ENCODE measurements at places on chromosomes 2 and 18. TPM values are rescaled to one million over a fixed set of nuclear protein-coding genes. Genes with fewer than 3 reads are reported as not detected.

The PSMD14 gene
- polyA plus RNA-seq, result 42.6 TPM

DNA sequence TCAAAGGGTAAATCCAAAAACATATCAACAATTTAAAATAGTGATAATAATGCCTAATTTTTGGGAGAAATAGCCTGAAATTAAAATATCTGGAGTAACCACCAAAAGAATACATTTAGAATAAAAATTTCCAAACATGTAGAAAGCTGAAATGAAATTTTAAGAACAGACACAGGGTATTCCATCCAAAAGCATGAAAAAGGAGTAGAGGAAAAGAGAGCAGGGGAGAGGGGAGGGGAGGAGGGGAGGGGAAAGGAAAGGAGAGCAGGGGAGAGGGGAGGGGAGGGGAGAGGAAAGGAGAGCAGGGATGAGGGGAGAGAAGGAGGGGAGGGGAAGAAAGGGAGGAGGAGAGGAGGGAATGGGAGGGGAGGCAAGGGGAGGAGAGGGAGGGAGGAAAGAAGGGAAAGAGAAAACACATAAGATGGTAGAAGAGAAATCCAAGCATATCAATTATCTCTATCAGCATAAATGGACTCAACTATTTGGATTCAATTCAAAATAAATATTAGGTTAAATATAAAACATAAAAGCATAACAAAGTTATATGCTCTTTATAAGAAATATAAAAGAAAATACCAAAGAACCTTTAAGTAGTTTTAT, 141.1 kb downstream of the ZNF385B start:
- DNase-seq, result no peak

DNA sequence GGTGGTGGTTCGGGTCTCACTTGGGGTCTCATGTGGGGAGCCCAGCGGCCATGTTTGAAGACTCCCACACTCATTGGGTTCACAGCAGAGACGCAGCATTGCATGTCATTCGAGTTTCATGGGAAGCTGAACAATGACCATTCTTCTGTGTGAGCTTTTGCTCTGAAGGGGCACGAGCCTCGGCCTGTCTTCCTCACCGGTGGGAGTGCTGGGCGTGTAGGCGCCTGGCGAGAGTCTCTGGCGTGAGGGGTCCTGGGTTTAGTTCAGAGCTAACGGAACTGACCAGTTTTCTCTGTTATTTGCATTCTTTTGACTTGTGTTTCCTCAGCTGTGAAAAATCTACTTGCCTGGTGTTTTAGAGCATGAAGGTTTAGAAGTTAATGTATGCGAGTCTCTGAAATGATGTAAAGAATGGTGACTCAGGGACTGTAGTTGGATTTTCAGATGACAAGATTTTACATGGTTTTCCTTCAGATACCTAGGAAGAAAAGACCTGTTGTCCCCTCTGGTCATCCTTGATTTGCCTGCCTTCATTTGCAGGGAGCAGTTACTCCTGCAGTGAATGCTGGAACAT, 98.1 kb downstream of the ARMC9 start:
- no peak for DNase-seq

- no peak for DNase-seq
Measured at GRCh38 chr2:159218389-159218788, 68.1 kb downstream of the WDSUB1 start.

DNA sequence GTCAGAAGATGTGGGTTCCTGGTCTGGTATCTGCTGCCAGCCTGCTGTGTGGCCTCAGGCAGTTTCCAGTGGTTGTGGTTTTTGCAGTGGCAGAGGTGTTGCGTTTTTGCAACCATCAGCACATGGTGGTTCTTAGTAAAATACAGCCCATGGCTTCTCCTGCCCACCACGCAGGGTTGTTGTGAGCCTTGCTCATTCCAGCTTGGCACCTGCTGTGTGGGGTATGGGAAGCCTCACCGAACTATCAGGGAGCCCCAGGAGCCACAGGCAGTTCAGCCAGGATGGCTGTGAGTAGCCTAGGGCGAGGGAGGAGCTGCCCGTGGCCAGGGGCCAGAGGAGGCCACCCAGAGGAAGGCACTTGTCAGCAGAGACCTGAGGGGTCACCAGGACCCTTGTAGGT, 9.8 kb downstream of the ARID5A start:
- DNase-seq, result no peak

GRCh38 chr2:157932480-157933159, 56.5 kb upstream of the ACVR1 start:
- DNase-seq, result no peak

DNA sequence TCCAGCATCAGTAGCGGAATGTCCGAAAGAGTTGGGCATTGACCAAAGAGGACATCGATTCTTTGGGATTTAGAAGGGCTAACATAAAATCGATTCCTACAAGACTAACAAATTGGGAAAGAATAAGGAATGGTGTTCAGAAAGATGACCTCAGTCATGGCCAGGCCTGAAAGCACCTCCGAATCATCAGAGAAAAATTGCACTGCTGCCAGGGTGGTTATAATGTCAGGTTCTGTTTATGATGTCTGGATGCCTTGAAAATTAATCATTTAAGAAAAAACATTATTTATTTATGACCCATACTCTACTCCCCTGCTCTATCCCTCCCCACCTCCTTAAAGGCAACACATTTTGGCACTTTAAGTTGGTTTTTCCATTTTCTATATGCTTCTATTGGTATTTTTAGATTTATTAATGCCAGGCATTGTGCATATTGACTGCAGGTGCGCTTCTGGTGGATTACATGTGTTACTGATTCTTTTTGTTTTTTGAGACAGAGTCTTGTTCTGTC, 104.7 kb downstream of the MYCN start:
- DNase-seq, result no peak

- DNase-seq, result no peak
Measured at GRCh38 chr2:218961651-218962570, 2.4 kb downstream of the CDK5R2 start.

The TRAK2 gene
- 25.7 TPM for polyA plus RNA-seq

- DNase-seq, result no peak
Measured at GRCh38 chr18:76668546-76668945, 153.8 kb upstream of the ZNF236 start.

- no peak for DNase-seq
Measured at GRCh38 chr18:60838677-60839076, 466.1 kb upstream of the MC4R start.

DNA sequence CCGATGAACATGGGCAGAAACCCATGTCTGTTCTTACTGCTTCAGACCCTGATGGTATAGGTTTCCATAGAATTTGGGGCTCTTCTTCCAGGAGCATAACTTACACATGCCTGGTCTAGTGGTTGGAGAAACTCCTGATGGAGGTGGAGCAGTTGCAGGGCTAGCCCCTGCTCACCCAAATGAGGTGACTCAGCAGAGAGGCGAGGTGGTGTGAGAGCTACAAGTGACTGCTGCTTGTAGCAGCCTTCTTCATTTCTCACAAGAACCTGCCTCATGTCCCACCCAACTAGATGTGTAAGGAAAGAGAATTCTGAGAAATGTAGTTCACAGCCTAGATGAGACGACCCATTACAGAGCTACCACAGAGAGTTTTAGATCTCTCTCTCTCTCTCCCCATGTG, 105.3 kb downstream of the ZNF407 start:
- no peak for DNase-seq

- DNase-seq, result no peak
Measured at GRCh38 chr2:63614983-63615945, 26.5 kb downstream of the MDH1 start.

DNA sequence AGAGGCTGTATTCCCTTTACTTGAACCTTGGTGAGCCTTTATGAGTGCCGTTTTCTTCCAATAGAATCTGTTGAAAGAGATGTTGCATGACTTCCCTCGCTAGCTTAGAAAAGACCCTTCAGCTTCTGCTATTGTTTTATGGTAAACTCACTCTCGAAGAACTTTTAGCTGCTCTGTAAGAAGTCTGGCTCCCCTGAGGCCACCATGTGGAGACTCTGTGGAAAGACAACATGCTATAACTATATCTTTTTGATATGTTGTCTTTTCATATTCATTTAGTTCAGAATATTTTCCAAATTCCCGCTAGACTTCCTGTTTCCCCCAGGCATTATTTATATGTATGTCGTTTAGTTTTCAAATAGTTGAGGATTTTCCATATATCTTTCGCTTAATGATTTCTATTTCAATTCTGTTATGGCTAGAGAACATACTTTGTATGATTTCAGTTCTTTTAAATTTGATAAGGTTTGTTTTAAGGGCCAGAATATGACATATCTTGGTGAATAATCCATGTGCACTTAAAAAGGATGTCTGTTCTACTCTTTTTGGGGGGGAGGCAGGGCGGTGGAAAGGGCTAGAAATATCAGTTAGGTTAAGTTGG, 64.1 kb downstream of the PTPN4 start:
- DNase-seq, result peak; percentile 60

DNA sequence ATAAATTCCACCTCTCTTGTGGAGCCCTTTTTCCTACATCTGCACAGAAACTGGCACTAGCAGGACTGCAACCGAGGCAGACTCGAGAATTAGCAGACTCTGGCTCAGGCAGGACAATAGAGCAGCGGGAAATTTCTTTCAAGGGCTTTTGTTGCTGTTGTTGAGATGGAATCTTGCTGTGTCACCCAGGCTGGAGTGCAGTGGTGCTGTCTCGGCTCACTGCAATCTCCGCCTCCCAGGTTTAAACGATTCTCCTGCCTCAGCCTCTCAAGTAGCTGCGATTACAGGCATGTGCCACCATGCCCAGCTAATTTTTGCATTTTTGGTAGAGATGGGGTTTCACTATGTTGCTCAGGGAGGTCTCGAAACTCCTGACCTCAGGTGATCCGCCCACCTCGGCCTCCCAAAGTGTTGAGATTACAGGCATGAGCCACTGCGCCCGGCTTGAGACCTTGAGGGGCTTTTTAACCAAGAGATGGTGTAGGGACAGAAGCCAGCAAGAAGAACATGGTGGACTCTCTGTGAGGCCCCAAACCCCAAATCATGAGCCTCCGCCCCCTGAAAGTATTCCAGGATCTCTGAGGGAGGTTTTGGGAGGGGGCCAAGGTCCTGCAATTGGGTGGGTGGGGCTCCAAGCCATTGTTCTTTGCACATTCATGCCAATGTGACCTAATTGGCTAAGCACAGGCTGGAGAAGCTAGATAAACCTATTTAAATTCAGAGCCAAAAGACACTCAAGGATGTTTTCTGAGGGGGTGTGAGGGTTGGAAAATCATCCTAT, 68.4 kb upstream of the MSH2 start:
- DNase-seq, result no peak

The STK17B gene
- polyA plus RNA-seq, result 6.6 TPM

GRCh38 chr2:30639836-30640235, 167.4 kb downstream of the CAPN13 start:
- DNase-seq, result no peak

- DNase-seq, result peak; percentile 42
Measured at GRCh38 chr2:171956135-171956825, 34.0 kb downstream of the HAT1 start.

The KIAA2012 gene
- 0.17 TPM for polyA plus RNA-seq

DNA sequence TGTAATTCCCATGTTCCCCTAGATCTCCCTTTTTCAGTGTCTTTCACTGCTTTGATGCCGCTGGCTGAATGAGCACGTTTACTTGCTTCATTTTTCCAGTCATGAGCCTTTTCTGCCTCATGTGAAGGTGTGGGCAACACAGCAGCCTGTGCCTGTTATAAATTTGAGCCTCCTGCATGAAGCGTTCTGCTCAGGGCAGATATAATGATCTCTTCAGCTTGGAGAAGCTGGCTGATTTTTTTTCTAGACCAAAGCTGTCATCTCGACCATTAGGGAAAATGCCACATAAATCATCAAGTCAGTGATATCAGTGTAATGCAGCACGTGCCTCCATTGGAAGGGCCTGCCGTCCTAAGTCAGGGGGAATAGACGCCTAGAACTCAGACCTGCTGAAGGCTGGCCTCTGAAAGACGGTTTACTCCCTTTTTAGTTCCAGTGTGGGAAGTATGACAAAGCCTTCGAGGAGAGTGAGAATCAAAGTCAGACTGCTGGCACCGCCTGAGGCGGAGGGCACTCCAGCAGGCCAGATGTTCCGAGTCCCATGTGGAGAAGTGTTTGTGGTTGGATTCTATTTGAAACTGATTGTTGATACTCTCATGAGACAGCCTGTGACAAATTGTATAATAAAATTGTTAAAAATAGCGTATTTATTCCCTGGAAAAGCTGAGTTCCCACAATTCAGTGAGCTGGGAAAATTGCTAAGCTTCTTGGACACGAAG, 196.5 kb downstream of the MYO1B start:
- peak; percentile 86 for DNase-seq

- DNase-seq, result peak; percentile 95
Measured at GRCh38 chr2:45452866-45453265, 158.2 kb downstream of the SRBD1 start.

DNA sequence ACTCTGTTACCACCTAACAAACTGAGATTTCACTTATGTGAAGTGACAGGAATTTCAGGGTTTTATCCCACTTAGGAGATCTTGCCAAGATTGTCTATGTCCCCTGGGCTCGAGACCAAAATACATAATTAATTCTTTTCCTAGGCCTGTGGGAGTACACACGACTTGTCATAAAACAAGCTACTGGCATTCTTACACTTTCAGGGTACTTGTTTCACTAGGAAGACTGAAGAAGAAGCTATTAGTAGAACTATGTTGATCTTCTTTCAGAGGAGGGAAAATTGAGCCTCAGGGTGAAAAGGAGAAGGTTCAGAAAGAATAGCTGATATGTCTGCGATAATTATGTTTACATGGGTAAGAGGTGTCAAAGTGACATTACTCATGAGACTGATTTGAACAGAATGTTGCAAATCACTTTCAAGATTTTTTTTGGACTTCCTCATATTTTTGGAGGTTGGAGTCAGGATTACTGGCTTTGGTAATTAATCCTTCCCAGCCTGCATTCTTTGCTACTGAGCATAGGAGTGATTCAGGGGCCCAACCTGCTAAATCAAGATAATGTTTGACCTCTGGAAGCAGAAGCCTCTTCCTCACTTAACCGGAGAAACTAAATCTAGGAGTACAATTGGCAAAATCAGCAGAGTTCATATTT, 240.0 kb upstream of the NT5C1B start:
- no peak for DNase-seq

DNA sequence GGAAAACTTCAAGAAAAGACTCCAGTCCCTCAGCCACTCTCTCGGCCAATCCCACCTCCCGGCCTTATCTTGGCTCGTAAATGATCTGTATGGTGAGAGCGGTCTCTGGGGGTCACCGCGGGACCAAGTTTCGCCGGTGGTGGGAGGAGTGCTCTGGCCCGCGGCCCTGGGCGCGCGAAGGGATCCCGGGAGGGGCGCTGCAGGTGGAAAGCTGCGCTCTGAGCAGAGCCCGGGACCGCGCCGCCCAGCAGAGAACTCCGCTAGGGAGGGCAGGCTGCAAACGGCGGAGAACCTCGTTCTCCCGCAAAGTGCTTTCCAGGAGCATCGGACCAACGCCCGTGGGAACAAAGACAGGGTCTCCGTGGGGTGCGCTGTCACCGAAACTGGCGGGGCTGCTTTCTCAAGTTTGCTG, 622 bp downstream of the LRP2 start:
- DNase-seq, result peak; percentile 14

GRCh38 chr2:206112108-206112507, 26.1 kb upstream of the INO80D start:
- DNase-seq, result no peak

The KRTCAP3 gene
- 1.7 TPM for polyA plus RNA-seq

GRCh38 chr2:70753902-70754301, 14.1 kb downstream of the ADD2 start:
- no peak for DNase-seq

The REG1B gene
- not detected for polyA plus RNA-seq

The RND3 gene
- polyA plus RNA-seq, result 36.3 TPM

GRCh38 chr18:32391126-32391525, 79.6 kb downstream of the GAREM1 start:
- no peak for DNase-seq

The C2orf81 gene
- polyA plus RNA-seq, result 3.2 TPM
